ENCODE measurements at places on chromosomes 2 and 18. TPM values are rescaled to one million over a fixed set of nuclear protein-coding genes. Genes with fewer than 3 reads are reported as not detected.
A peak's percentile ranks its signal among the peaks of the same experiment; 100 is the strongest.

GRCh38 chr18:34977838-34978532, 63.2 kb upstream of the MAPRE2 start:
- peaks cover 25% of the 10 kb centered on the region for H3K27me3 ChIP-seq
- peak overlapping the region; percentile 85 for H3K4me3 ChIP-seq
- H3K27ac ChIP-seq, result no peak overlapping the region
- DNase-seq, result peak; percentile 57
- H3K36me3 ChIP-seq, result no peaks in the 10 kb centered on the region
- no peaks in the 10 kb centered on the region for H3K4me1 ChIP-seq

DNA sequence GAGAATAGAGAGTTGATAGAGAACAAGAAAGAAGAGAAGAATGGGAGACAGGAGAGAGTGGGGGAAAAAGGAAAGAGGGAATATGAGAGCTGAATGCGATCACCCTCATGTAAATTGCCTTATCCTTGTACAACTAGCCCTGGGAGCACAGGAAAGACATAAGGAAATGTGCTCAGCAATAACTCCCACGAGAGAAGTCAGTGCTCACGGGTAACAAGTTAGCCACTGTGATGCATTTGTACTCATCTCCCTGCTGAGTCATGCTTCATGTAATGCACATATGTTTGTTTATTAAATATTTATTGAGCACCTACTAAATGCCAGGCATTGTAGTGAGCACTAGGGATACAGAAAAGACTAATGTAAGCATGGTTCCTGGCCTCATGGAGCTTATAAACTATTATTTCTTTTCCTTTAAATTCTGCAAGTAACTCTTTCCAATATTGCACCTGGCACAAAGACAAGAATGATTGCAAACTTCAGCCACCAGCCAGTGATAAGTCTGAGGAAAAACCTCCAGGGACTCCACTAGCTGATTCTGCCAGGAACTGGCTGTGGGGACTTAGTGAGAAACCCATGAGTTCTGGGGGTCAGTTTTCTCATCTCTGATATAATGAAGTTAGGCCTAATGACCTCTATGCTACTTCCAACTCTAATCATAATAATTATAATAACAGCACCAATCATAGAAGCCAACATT, 124.1 kb downstream of the LNPK start:
- H3K36me3 ChIP-seq, result no peaks in the 10 kb centered on the region
- no peaks in the 10 kb centered on the region for H3K27me3 ChIP-seq
- no peak overlapping the region for H3K4me3 ChIP-seq
- no peak for DNase-seq
- H3K27ac ChIP-seq, result no peak overlapping the region
- H3K4me1 ChIP-seq, result no peaks in the 10 kb centered on the region

- H3K4me1 ChIP-seq, result peaks cover 3% of the 10 kb centered on the region
- no peak overlapping the region for H3K27ac ChIP-seq
- H3K36me3 ChIP-seq, result no peaks in the 10 kb centered on the region
- DNase-seq, result peak; percentile 70
- no peak overlapping the region for H3K4me3 ChIP-seq
These were observed 35.4 kb upstream of the REEP1 start for GRCh38 chr2:86372641-86373502.

GRCh38 chr2:235746257-235746934, 252.6 kb downstream of the AGAP1 start:
- H3K4me3 ChIP-seq, result no peak overlapping the region
- H3K36me3 ChIP-seq, result peaks cover 14% of the 10 kb centered on the region
- peak; percentile 69 for DNase-seq
- no peaks in the 10 kb centered on the region for H3K4me1 ChIP-seq

- H3K36me3 ChIP-seq, result peaks cover 17% of the 10 kb centered on the region
- no peaks in the 10 kb centered on the region for H3K27me3 ChIP-seq
- no peak for DNase-seq
- no peak overlapping the region for H3K27ac ChIP-seq
- no peak overlapping the region for H3K4me3 ChIP-seq
- H3K4me1 ChIP-seq, result no peaks in the 10 kb centered on the region
These were observed 198.8 kb upstream of the TCF4 start for GRCh38 chr18:55786651-55787272.

GRCh38 chr18:74139888-74140287, 7.7 kb downstream of the FBXO15 start:
- DNase-seq, result no peak
- 0 out of 2 replicates have a peak, but pooled peaks cover 3% of the 10 kb centered on the region for H3K4me1 ChIP-seq
- H3K27ac ChIP-seq, result no peak overlapping the region

- DNase-seq, result no peak
- H3K27ac ChIP-seq, result no peak overlapping the region
- peaks cover 2% of the 10 kb centered on the region for H3K36me3 ChIP-seq
- no peak overlapping the region for H3K4me3 ChIP-seq
These were observed 679.3 kb downstream of the ZEB2 start for GRCh38 chr2:143840601-143841000.

DNA sequence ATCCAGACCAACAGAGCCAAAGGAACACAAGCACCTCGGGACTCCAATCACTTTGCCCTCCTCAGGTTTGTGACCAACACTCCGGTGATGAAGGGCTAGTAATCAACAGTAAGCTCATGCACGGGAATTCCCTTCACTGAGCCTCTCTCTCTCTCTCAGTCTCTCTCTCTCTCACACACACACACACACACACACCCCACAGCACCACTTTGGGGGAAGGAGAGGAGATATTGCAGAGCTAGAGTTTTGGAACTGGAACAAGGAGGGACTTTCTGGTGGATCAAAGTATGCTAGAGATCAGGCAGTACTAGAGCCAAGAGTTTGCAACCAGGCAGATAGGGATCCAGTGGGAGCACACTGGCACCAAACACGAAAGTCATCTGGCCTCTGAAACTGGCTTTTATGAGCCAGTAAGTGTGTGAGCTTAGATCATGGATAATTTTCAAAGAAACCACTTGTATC, 98.7 kb downstream of the ANKRD44 start:
- no peak for DNase-seq
- H3K27me3 ChIP-seq, result no peaks in the 10 kb centered on the region
- H3K36me3 ChIP-seq, result no peaks in the 10 kb centered on the region
- H3K4me3 ChIP-seq, result no peak overlapping the region

DNA sequence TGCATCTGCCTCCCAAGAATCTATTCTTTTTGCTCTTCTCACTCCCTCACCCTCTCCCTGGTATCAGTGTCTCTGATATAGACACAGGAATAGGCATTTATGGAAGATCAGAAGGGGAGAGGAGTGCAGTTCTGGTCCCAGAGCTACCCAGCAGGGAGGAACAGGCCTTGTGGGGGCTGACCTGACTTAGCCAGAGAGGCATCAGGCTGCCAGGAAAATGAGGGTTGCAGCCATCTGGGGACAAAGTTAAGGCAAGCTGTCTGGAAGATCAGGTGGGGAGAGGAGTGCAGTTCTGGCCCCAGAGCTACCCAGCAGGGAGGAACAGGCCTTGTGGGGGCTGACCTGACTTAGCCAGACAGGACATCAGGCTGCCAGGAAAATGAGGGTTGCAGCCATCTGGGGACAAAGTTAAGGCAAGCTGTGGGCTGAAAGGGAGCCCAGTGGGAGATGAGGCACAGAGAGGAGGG, 69.9 kb upstream of the HK2 start:
- peaks cover 4% of the 10 kb centered on the region for H3K4me1 ChIP-seq
- H3K27ac ChIP-seq, result no peak overlapping the region
- H3K4me3 ChIP-seq, result no peak overlapping the region
- H3K27me3 ChIP-seq, result no peaks in the 10 kb centered on the region
- no peak for DNase-seq
- no peaks in the 10 kb centered on the region for H3K36me3 ChIP-seq

- no peak for DNase-seq
- no peak overlapping the region for H3K27ac ChIP-seq
- H3K27me3 ChIP-seq, result no peaks in the 10 kb centered on the region
- H3K36me3 ChIP-seq, result no peaks in the 10 kb centered on the region
These were observed 69.2 kb downstream of the HIBCH start for GRCh38 chr2:190250421-190250820.

- peaks cover 17% of the 10 kb centered on the region for H3K36me3 ChIP-seq
- H3K27me3 ChIP-seq, result no peaks in the 10 kb centered on the region
- no peaks in the 10 kb centered on the region for H3K4me1 ChIP-seq
These were observed 61.7 kb upstream of the IL1R2 start for GRCh38 chr2:101930019-101930418.

- H3K4me1 ChIP-seq, result peaks cover 9% of the 10 kb centered on the region
- no peaks in the 10 kb centered on the region for H3K27me3 ChIP-seq
- H3K36me3 ChIP-seq, result no peaks in the 10 kb centered on the region
- H3K4me3 ChIP-seq, result no peak overlapping the region
- no peak for DNase-seq
- no peak overlapping the region for H3K27ac ChIP-seq
These were observed 100.2 kb downstream of the SH3RF3 start for GRCh38 chr2:109229094-109229675.

RTP5 gene
- total RNA-seq, result not detected

ABHD1 gene
- 0.31 TPM for total RNA-seq

UGT1A9 gene
- not detected for total RNA-seq

TLX2 gene
- total RNA-seq, result 0.20 TPM

SH3BP4 gene
- 93.8 TPM for total RNA-seq

ZNF521 gene
- 3.3 TPM for total RNA-seq

HAAO gene
- total RNA-seq, result 5.3 TPM

CYBRD1 gene
- 5.4 TPM for total RNA-seq

CHRND gene
- total RNA-seq, result not detected

Measured in H9 (cell line).